Type B pancreatic cell (in vitro differentiated cells): ENCODE measurements at places on chromosomes 11 and 22. TPM values are rescaled to one million over a fixed set of nuclear protein-coding genes. Genes with fewer than 3 reads are reported as not detected.
A peak's percentile ranks its signal among the peaks of the same experiment; 100 is the strongest.

- DNase-seq, result peak; percentile 64
Measured at GRCh38 chr11:68998390-68998911, 14.6 kb downstream of the MRGPRF start.

DNA sequence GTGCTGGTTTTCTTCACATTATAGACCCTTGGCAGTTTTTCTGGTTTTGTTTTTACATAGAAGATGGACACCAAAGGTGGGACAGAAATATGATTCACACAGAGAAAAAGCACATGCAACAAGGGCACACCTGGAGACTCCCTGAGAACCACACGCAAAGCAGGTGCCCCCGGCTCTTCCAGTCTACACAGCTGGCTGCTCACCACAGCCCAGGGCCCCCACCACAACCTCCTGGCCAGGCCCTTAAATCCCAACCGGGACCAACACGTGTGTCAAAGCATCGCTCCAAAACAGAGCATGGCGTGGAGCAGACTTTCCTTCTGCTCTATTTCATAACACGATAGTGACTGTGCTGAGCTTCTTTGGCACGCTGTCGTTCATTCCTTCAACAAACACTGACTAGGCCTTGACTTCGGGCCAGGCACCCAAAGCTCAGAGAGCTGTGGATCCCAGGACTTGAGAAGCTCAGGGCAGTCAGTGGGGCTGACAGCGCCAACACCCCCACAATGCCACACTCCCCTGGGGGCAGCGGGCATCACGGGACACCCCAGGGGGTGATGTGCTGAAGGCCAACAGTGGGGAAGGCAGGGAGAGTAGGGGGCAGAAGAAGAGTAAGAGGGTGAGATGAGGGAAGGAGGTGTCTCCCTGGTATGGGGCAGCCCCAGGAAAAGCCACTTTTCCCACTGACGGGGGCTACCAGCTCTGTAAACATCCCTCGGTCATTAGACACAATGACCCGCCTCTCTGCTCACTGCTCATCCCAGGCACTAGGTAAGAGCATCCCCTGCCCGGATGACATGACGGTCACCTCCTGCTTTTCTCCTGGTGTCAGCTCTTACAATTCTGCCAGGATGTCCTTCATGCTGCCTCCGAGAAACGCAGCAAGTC lies 26.0 kb downstream of the CELSR1 start:
- no peak for DNase-seq

DNA sequence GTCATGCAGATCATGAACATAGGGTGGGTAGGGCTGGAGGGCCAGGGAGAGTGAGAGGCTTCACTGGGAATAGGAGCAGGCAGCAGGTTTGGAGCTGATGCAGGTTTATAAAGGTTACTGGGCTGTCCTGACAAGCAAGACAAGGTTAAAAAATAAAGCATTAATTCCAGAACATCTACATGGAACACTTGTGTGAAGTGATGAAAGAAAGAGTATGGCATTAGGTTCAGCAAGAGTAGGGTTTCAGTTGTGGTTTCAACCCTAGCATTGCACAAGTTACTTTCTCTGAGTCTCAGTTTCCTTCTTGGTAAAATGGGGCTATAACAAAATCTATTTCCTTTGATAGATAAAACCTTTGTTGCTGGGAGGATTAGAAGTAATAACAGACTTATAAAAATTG lies 114.6 kb upstream of the SESN3 start:
- no peak for DNase-seq

Gene CCDC81
- 0.79 and 3.2 TPM in 2 replicates for total RNA-seq

Gene GLB1L2
- total RNA-seq, result 5.5 and 11.6 TPM in 2 replicates

Gene GGT1
- total RNA-seq, result 4.2 and 8.7 TPM in 2 replicates

DNA sequence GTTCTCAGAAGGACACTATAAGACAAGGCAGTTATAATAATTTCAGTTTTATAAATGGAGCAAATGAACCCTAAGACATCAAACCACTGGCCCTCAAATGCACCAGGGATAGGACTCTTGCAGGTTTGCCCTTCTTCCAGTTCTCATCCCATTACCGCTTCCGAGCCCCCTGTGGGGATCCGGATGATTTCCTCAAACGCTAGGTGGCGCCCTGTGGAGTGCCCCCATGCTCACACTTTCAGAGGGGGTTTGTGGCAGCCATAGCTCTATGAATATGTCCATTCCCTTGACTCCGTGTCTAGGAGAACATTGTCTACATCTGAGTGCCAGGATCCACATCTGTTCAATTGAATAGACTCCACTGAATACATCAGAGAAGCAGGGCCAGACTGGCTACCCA lies 816.3 kb downstream of the NTM start:
- no peak for DNase-seq

GRCh38 chr11:18203723-18204122 lies 31.1 kb downstream of the MRGPRX4 start:
- DNase-seq, result no peak

Gene HEPACAM
- total RNA-seq, result 0.43 TPM in 1 of 2 replicates, not detected in the other

Gene PTGDR2
- total RNA-seq, result 2.6 and 7.9 TPM in 2 replicates

DNA sequence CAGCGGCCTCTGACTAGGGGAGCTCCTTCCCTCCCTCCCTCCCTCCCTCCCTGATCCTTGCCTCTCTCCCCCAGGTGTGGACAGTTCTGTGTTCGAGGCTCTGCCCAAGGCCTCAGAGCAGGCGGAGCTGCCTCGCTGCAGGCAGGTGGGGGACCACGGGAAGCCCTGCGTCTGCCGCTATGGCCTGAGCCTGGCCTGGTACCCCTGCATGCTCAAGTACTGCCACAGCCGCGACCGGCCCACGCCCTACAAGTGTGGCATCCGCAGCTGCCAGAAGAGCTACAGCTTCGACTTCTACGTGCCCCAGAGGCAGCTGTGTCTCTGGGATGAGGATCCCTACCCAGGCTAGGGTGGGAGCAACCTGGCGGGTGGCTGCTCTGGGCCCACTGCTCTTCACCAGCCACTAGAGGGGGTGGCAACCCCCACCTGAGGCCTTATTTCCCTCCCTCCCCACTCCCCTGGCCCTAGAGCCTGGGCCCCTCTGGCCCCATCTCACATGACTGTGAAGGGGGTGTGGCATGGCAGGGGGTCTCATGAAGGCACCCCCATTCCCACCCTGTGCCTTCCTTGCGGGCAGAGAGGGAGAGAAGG lies 11.1 kb upstream of the POU2F3 start:
- DNase-seq, result no peak

GRCh38 chr22:43796567-43796966 lies 15.5 kb downstream of the EFCAB6 start:
- DNase-seq, result no peak

DNA sequence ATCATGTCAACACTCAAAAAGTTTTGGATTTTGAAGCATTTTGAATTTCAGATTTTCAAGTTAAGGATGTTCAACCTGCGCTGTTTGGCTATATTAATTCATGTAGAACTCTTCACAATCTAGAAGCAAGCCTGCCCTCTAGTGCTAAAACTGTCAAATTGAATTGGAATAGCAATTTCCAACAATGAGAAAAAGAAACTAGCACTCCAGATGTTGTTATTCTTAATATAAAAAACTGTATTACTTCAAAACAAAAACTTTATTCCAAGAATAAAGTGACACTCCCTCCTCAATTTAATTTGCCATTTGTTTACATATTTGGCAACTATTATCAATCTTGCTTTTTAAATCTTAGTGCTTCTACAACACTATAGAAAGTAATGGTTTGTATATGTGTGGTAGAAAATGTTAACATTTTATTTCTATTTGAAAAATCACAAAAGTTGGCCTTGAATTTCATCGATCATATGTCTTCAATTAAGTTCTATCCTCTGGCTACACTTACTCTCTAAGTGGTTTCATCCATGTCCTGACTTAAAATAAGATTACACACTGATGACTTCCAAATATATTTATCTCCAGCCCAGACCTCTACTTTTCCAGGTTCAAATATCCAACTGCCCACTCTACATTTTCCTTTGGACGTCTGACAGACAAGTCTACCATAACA lies 36.6 kb downstream of the DCUN1D5 start:
- DNase-seq, result no peak

- DNase-seq, result no peak
Measured at GRCh38 chr11:126328444-126328843, 24.6 kb downstream of the DCPS start.

Gene MMP10
- total RNA-seq, result 0.71 and 2.0 TPM in 2 replicates

Gene DDX25
- total RNA-seq, result 0.79 and 1.8 TPM in 2 replicates

- DNase-seq, result peak; percentile 40
Measured at GRCh38 chr11:1701091-1701807, 4.3 kb downstream of the KRTAP5-6 start.

Gene GPR83
- 0.36 and 0.43 TPM in 2 replicates for total RNA-seq

Gene HBD
- 0.79 TPM in 1 of 2 replicates, not detected in the other for total RNA-seq

DNA sequence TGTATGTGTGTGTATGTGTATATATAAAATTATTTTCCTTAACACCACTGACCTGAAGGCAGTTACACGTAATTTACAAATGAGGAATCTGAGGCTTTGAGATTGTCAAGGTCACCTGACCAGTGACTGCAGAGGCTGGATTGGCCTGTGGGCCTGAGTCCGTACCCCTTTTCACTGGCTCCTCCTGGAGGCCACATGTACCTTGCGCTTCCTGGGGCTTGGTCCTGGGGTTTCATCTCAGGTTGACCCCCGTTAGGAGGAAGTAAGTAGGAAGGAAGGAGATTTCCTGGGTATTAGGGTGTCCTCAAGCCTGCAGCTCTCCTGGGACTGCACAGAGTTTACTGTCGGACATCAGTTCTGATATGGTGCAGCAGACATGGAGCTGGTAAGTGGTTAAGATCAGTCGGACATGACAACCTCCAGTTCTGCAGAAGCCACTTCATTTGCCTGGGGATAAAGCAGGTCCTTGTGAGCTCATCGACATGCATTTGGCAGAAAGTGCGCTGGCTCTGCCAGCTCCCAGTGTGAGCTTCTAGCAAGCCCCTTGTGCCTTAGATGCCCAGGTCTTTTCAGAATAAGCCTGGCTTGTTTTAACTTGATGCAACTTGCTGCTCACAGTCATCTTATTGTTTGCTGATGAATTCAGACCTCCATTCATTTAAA lies 36.6 kb downstream of the ST3GAL4 start:
- DNase-seq, result no peak

DNA sequence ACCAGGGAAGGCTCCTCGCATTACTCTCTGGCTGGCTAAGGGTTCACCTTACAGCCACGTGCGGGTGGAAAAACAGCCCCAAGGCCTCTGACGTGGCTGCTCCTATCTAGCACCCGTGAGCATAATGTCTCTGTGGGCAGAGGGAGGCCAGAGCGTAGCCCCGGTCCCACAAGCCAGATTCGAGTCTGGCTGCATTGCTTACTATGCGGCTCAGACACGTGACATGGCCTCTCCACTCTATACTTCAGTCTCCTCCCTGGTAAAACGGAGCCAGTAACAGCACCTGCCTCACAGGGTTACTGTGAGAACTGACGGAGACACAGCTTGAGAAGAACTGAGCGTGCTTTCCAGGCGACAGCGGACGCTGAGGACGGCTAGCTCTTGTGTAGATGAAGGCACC lies 105.8 kb upstream of the BID start:
- DNase-seq, result no peak

DNA sequence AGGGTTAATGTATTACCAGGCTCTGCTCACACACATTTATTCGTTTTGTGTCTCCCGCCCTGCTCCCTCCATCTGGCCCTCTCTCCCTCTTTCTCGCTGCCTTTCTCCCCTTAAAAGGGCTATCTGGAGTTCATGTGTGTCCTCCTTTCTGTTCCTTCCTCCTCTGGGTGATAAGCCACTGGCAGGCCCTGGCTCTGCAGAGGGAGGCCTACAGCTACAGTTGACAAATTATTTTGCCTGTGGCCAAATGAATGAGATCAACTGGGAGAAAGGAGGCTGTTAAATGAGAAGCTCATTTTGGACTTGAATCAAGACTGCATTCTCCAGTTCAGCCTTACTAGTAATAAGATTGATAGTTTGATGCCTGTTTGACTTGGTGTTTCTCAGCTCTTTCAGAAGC lies 17.5 kb upstream of the OPCML start:
- no peak for DNase-seq

Gene FAM83F
- total RNA-seq, result 12.4 and 37.5 TPM in 2 replicates
